ENCODE measurements at places on chromosomes 6 and 20.
A peak's percentile ranks its signal among the peaks of the same experiment; 100 is the strongest.

DNA sequence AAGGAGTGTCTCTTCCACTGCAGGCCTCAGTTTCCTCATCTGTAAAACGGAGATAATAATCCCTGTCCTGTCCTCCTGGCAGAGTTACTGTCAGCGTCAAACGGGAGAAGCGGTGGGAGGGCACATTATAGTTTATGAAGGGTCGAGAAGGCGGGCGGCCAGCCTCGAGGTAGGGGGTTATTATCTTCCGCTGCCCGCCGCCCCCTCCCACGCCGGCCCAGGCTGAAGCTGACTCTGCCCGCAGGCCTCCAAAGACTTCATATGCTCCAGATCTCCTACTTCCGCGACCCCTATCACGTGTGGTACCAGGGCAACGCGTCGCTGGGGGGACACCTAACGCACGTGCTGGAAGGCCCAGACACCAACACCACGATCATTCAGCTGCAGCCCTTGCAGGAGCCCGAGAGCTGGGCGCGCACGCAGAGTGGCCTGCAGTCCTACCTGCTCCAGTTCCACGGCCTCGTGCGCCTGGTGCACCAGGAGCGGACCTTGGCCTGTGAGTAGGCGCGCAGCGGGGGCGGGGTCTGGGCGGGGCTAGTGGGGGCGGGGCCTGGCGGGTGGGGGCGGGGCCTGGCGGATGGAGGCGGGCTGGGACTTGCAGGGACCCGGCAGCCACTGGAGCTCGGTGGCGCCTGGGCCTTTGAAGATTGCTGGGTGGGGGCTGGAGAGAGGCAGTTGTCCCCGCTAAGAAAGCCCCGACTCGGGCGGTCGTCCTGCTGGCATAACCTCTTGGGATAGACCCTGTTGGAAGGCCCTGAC is 2.8 kb downstream of the PROCR start:
- no peak for DNase-seq

GRCh38 chr6:15036690-15037245 is 209.1 kb upstream of the JARID2 start:
- peak; percentile 27 for DNase-seq

- no peak for DNase-seq
These were observed 128.5 kb downstream of the CDH4 start for GRCh38 chr20:61380545-61380915.

- no peak for DNase-seq
These were observed 14.5 kb downstream of the ARHGAP18 start for GRCh38 chr6:129695373-129696027.

DNA sequence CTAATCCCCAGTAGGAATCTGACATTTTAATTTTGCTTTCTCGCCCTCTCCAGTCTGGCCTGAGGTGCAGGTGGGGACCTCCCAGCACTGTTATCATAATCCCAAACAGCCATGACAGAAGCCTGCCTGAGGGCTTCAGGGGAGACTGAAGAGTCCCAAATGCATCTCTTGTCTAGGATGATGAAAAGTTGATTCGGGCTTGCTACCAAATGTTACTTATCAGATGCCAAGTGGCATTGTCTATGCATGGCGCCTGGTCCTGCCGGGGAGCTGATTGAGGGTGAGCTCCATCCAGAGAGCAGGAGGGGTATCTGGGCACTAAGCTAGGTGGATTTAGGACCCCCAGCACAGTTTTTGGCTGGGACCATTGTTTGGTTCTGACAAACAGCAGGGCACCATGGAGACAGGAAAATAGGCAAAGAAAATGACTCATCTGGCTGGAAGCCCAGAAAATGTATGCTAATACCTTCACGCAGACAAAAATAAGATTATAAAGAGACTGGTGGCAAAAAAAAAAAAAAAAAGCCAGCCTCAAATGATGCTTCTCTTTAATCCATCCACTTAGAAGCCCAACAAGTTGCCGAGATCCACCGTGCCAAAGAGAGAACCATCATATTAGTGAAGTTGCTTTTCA is 513.7 kb upstream of the SULF2 start:
- DNase-seq, result peak; percentile 42

GRCh38 chr6:136408204-136408603 is 118.6 kb upstream of the BCLAF1 start:
- no peak for DNase-seq

DNA sequence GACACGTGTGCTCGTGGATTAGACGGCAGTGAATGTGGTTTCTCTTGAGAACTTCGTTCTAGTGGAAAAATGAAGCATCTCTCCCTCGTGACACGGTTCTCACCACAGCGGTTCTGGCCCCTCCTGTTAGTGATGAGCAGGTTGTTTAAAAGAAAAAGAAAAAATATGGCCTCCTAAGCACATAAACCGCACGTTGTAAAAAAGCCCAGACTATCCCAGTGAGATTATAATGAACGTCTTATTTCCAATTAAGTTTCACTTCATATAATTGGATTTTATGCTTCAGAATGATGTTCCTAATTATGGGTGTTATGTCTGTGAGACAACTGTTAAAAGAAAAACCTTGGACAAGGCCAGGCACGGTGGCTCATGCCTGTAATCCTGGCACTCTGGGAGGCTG is 74.5 kb upstream of the FRMD1 start:
- no peak for DNase-seq

DNA sequence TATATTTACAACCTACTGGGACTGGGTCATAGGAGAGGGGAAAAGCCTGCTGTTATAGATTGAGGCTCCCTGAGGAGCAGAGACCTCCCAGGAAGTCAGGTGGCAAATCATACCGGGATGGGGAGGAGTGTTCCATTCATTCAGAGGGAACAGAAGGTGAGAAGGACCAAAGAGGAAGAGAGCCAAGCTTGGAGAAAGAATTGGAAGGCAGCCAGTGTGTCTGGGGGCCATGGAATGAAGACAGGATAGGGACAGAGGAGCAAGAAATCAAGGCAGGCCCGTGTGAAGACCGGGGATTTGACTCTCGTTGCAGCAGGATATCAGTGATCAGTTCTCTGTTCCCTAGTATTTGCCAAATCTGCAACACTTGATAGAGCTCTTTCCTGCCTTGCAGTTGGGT is 5.7 kb upstream of the ZNF217 start:
- DNase-seq, result no peak

GRCh38 chr20:51131811-51132210 is 108.9 kb upstream of the KCNG1 start:
- no peak for DNase-seq

- DNase-seq, result no peak
These were observed 184.2 kb upstream of the BMP2 start for GRCh38 chr20:6583134-6583738.

DNA sequence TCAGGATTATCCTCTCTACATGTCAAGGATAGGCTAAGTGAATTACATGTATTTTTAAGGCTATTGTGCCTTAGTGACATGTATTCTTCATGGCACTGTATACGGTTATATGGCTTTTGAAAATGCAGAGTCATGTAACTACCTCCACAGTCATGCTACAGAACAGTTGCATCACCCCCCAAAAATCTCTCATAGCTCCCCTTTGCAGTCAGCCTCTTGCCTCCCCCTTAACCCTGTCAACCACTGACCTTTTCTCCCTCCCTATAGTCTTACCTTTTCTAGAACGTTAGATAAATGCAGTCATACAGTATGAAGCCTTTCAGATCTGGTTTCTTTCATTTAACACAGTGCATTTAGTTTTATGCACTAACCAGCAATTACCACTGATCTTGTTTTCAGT is 10.3 kb upstream of the RNF24 start:
- DNase-seq, result no peak

Data from LNCaP clone FGC (cell line).